ENCODE measurements at places on chromosomes 11 and 22.

GRCh38 chr22:26922806-26923205 is 265.4 kb downstream of the MIAT start:
- no peak for DNase-seq

GRCh38 chr22:30077279-30077880 is 2.9 kb upstream of the HORMAD2 start:
- no peak for DNase-seq

DNA sequence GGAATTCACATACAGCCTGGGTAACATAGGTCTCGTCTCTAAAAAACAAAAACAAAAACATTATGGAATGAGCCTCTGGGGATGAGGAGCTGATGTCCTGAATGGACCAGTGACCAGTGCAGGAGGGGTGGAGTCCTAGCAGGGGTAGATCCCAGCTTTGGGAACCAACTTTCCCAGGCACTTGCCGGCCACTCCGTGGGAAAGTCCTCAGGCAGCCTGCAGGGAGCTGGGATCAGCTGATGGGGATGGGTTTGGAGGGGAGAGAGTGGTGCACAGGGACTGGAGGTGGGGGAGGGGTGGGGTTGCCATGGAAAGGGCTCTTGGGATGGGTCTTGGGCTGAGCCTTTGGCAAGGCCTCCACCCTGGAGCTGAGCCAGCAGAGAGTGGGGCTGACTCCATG is 19.1 kb downstream of the MGAT3 start:
- no peak for DNase-seq

DNA sequence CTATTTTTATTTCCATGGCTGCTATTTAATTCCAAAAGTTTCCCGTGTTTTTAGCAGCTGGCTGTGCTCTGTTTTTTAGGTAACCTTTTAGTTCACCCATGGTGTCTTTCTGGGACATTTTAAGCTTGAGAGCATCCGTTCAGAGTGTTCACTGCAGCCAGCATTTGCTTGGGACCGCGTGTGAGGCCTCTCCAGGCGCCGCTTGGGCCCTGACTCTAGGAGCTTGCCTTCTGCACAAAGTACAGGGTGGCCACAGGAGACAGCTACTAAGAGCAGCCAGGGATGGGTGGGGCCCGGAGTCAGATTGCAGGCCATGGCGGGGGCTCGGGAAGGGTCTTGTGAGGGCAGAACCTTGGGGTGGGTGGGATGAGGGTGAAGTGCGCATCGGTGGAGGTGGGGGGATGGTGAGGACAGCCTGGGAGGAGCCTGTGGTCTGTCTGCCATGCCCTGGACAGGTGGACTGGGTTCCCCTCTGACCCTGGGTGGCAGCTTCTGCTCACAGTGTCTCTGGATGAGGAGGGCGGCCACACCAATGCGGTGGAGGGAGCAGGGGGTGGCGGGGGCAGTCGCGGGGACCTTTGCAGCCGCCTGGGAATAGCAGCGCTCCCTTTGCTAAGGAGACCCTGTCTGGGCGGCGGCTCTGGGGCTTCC is 288.1 kb downstream of the TBC1D22A start:
- DNase-seq: no peak

- DNase-seq: no peak
Measured at GRCh38 chr11:5705688-5706087, 16.1 kb downstream of the TRIM22 start.

DNA sequence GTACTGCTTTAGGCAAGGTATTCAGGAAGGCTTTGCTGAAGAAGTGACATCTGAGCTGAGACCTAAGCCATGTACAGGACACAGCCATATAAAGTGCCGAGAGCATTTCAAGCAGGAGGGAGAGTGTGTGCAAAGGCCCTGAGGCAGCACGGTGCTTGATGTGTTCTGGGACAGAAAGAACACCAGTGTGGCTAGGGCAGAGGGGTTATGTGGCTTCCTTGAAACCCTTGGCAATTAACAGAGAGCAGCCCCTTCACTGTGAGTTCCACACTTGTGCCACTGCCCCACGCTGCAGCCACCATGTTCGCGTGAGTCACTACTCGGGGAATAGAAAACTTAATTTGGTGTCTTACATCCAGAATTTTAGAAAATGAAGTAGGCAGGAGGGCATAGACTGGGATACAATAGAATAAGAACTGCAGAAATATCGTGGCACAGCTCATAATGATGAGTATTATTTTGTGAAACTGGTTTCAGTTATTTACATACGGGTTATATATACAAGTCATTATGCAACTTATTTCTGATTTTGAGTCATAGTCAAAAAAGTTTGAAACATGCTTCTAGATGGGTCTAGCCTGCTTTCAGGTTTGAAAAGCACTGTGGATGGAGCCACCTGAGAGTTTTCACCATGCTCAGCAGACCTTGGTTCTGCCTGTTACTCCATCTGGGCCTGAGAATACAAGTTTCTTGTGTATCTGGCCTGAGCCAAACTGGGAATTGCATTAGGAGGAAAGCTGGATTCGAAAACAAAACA is 11.8 kb downstream of the IL10RA start:
- DNase-seq: no peak

- DNase-seq: no peak
Measured at GRCh38 chr11:103688924-103689323, 347.5 kb upstream of the DDI1 start.

GRCh38 chr22:18059473-18059872 is 18.3 kb upstream of the PEX26 start:
- DNase-seq: no peak

- DNase-seq: no peak
Measured at GRCh38 chr11:64379817-64380709, 21.1 kb downstream of the RPS6KA4 start.

GRCh38 chr22:45524157-45524556 is 21.5 kb downstream of the FBLN1 start:
- no peak for DNase-seq

GRCh38 chr22:29332886-29333496 is 17.5 kb upstream of the RASL10A start:
- DNase-seq: no peak

- no peak for DNase-seq
Measured at GRCh38 chr11:64165481-64165841, 452 bp downstream of the MACROD1 start.

GRCh38 chr11:27524155-27524554 is 17.6 kb upstream of the LIN7C start:
- no peak for DNase-seq
